ENCODE measurements at places on chromosomes 13 and 19.

DNA sequence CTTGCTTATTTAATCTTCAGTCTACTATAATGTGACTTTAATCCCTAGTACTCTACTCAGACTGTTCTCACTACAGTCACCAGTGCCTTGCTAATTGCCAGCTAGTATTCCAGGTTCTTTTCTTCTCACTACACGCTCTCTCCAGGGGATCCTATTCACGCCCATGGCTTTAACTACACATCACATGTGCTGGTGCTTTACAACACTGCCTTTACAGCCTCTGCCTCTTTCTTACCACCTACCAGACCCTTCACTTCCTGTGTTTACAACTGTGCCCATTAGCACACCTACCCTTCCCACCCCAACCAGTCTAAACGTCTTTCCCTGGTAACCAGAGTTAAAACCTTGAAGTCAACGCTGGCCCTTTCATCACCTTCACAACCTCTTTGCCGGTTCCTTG lies 249.5 kb downstream of the DNAJC15 start:
- DNase-seq, result no peak

DNA sequence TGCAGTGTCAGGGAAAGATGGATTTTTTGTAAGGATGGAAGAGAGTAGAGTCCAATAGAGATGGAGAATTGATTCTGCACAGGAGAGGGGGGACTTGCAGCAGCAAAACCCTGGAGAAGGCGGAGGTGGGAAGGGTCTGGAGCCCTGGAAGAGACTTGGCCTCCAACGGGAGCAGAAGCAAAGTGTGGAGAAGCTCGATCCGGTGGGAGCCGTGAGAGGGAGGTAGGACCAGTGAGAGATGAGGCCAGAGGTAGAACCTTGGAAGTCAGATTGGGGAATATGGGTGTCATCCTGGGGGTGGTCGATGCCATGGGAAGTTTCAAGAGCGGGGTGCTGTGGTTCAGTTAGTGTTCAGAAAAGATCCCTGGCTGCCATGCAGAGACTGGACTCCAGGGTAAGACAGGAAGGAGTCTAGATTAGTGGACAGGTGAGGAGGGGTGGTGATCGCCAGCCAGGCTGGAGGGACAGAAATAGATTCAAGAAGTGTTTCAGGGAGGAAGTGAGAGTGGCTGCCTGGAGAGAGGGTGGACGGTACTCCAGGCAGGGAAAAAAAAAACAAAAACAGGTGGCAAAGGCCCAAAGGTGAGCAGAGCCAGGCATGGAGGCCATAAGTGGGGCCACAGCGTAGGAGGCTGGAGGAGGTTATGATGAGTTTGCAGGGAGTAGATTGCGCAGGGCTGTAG lies 2.6 kb downstream of the PPP5C start:
- no peak for DNase-seq

- no peak for DNase-seq
Observed at GRCh38 chr13:71213252-71213821, 653.7 kb downstream of the DACH1 start.

- DNase-seq, result no peak
Observed at GRCh38 chr13:81406022-81406421, 1065.1 kb upstream of the SPRY2 start.

DNA sequence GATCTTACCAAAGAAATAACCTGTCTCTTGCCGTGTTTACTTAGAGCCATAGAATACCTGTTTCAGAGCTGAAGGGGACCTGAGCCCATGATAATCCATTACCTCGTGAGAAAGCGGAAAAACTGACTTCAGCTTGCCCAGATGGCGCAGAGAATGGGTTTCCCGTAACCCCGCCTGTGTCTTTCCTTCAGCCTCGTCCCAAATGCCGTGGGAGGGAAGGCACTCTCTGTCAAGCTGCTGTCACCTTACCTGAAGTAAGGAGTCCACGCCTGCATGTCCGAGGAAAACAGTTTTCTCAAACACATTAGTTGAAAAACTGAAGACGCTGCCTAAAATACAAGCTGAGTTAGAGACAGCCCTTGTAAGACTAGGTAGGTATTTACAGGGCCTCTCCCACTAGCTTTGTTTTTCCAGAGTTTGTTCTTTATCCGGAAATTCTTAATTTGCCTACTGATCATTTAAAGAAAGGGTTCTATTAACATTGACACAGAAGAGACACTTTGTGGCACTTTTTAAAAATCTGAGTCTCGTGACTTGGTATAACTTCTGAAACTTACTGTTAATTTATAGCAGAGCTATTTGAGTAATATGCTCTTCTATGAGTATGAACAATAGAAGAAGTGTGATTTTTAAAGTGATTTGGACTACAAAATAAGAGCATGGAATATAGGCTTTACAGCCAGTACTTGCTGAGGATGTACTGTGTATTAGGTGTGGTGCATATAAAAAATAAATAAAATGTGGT lies 1.3 kb upstream of the INTS6 start:
- no peak for DNase-seq

GRCh38 chr13:88637935-88638334 lies 966.8 kb downstream of the SLITRK5 start:
- DNase-seq, result no peak

DNA sequence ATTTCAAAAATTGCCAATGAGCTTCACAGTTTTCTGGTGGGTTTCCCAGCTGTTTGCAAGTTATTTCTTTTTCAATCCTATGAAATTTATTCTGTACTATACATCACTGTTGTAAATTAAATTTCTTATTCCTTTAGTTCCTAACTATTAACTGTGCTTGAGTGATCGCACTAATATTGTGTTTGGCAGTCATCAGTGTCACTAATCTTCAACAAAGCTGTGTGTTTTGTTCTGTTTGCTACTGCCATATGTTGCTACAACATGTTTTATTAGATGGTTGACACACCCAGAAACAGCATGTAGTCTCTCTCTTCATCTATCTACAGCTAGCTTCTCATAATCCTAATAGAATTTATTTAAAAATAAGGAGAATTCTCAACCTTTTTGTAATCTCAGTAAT lies 453.6 kb upstream of the PRR20A start:
- no peak for DNase-seq

- no peak for DNase-seq
Observed at GRCh38 chr13:21799671-21800070, 128.8 kb downstream of the FGF9 start.

DNA sequence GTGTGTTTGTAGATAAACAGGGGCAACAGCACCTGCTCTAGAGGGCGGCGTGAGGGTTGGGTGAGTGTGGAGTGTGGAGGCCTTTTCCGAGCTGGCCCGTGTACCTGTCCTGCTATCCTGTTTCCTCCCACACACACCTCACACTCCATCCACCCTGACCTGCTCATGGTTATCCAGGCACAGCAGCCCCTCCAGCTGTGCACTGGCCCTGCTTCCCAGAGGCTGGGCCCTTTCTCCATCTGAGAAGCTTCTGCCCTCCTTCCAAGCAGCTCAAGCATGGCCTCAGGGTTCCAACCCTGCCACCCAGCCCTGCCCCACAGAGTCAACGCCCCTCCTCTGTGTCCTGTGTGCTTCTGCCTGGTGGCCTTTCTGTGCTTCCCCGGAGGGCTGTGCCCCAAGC lies 86.9 kb downstream of the SOX1 start:
- no peak for DNase-seq

DNA sequence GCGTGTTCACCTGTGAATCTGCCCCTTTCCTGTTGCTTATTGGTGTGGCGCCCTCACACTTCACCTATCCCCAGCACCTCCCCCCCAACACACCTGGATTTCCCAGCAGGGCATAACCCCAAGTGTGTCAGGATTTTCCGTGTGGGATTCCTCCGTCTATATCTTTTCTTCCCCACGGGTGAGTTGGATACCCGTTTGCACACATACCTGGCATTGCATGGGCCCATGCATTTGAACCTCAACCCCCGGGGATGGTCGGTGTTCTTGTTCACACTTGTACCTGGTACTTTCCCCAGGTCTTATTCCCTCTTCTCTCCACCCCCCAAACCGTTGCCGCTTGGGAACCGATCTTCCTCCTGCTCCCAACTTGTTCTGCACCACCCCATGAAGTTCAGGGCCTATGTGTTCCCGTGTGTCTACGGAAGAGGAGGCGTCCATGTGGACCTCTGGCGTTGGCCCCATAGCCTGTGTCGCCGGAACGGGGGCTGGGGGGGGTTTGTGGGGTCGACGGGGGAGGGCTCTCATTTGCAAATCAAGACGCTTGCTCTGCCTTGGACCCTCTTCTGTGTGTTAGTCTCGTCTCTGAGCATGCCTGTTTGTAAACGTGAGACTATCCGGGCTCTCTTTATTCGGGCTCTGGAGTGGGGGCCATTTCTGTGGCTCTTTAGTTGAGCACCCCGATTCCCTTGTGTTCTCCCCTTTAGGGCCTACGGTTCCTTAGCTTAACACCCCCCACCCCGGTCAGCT lies 1.7 kb downstream of the PRR12 start:
- no peak for DNase-seq

DNA sequence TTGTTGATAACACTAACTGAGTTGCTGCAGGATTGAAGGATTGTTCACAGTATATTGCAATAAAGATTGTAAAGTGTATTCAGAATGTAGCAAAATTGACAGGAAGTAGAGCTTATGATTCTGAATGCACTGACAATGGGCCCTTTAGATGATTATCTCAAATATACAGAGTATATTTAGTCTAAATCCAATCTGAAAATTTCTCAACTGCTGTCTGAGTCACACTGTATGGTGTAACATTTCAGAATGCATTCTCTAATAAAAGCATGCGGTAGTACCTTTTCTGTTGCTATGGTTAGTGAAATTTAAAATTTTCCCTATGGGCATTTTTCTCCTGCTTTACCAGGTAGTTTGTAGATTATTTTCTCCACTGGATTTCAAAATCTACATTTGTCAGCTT lies 365.2 kb downstream of the PCDH17 start:
- peak; percentile 34 for DNase-seq

DNA sequence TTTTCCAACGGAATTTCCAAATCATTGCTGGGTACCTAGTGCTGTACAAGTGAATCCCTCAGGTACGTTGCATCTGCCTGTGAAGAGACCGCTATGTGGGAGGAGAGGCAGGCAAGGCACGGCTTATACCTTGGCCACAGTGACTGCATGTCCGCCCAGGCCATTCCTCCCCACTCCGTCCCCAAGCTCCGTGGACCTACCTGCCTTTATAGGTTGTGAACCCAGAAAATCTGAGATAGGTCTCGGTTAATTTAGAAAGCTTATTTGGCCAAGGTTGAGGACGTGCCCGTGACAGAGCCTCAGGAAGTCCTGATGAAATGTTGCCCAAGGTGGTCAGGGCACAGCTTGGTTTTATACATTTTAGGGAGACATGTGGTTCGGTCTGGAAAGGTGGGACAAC lies 218.5 kb upstream of the TSHZ3 start:
- DNase-seq, result no peak

- peak; percentile 49 for DNase-seq
Observed at GRCh38 chr13:52128714-52129700, at the start of gene NEK5. TSS of gene NEK5 (minus strand) at chr13:52129073. CDS start at chr13:52127482, 1,591 bp downstream.

DNA sequence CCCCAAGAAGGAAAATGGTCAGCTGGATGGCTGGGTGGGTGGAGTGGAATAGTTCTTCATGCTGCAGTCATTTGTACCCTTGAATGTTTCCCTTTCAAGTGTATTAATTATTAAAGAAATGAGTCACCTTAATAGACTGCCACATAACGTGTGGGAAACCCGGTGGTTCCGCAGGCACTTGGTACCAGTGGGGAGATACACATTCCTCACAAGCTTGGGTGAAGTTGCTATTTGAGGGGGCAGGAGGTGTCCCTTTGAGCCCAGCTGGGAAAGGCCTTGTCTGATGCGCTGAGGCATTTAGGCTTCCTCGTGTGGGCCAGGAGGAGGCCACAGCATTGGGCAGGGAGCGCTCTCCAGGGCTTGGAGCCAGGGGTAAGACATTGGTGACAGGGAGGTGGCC lies 57.7 kb downstream of the ATP8A2 start:
- DNase-seq, result no peak

DNA sequence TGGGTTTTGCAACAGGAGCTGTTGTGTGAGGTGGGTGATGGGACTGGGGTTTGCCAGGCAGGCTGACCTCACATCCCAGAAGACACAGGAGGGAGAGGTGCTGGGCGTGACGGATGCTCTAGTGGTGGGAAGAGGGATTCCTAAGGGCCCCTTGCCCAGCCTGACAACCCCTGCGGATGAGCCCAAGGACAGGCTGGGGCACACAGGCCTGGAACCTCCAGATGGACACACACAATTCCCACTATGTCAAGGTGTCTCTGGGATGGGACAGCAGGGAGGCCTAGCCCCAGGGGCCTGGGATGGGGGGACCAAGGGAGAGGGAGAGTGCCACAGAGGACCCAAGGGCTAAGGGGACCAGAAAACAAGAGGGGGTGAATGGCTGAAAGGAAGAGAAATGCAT lies 191.5 kb downstream of the ZNF536 start:
- no peak for DNase-seq

DNA sequence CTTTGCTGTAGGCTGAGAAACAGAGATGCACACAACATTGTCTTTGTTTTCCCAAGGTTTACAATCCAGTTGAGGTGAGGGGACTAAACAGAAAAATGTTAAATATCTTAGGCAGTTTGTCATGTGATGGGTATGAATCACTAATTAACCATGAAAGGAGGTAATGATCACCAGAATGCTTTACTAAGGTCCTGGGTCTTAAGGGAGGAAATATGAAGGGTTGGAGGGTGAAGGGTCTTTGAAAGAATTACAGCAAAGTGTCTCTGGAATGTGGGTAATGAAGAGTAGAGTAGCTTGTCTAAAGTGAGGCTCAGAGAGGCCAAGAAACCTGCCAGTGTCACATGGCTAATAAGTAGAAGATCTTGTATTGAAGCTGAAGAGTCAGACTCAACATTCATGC lies 19.0 kb downstream of the BIVM start:
- peak; percentile 59 for DNase-seq

GRCh38 chr13:106475852-106476251 lies 59.6 kb downstream of the EFNB2 start:
- DNase-seq, result no peak

DNA sequence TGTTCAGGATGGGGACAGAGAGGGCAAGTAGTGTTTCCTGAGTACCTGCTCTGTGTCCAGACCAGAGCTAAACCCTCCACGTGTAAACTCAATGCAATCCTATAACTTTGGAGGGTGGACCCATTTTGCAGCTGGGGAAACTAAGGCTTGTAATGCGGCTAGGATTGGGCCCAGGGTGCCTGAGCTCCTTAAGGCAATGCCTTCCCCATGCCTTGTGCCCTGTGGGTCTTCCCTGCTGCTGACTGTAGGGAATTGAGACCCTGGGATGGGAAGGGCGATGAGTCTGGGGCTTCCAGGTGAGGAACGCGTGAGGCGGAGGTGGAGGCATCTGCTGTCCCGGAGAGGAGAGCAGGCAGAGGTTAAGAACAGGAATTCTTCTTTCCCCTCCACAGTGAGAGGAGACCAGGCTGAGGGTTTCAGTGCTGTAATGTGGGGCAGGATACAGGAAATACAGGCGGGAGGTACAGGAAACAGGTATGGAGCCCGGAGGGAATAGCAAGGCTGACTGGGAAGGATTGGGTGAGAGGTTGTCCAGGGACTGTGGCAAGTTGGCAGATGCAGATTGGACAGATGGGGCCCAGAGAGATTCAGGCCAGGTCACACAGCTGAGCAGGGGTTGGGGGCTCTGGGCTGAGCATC lies 19.2 kb downstream of the SLC27A1 start:
- DNase-seq, result no peak

Measured in fibroblast of skin of right biceps (primary cell).